Stimulated activated CD4-positive, alpha-beta T cell treated with anti-CD3 and anti-CD28 coated beads, Interleukin-12 subunit alpha, Interleukin-12 subunit beta, amount 100 ng/mL, for 4 hours (primary cell): ENCODE measurements at places on chromosomes 1 and 21.

GRCh38 chr1:151391079-151391563 lies 8.3 kb upstream of the PSMB4 start:
- DNase-seq = no peak

DNA sequence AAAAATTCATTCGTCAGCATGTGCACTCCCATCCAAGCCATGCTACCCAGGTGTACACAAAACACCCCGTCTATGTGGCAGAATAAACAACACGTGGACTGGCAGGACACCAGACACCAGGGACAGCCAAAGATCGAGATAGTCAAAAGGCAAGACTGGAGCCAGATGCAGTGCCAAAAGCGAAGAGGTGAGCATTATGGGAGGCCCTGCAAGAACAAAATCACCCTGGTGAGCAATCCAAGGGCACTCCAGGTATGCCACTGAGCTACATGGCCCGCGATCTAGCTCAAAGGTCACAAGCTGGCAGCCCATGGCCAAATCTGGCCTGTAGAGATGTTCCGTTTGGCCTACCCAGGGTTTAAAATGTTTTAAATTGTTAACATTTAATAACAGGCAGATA lies 33.7 kb downstream of the PLPP3 start:
- DNase-seq = no peak

GRCh38 chr1:29453502-29454240 lies 217.3 kb downstream of the PTPRU start:
- no peak for DNase-seq

GRCh38 chr1:96414598-96414997 lies 307.0 kb upstream of the PTBP2 start:
- no peak for DNase-seq

DNA sequence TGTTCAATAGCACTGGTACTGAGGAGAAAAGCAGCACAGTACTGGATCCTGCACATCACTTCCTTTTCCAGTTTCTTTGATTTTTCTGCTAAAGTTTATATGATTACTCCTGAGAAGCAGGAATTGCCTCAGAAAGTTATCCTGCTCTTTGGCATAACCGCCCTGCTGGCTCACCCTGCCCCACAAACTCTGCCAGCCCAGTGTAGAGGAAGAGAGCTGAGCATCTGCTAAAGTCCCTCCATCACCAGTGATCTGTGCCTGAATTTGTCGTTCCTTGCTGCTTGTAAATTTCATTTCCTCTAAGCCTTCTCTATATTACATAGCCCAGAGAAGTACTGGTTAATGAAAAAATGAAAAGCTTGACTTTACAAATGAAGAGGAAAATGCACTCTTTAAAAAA lies 87.0 kb upstream of the C1orf21 start:
- DNase-seq = no peak

DNA sequence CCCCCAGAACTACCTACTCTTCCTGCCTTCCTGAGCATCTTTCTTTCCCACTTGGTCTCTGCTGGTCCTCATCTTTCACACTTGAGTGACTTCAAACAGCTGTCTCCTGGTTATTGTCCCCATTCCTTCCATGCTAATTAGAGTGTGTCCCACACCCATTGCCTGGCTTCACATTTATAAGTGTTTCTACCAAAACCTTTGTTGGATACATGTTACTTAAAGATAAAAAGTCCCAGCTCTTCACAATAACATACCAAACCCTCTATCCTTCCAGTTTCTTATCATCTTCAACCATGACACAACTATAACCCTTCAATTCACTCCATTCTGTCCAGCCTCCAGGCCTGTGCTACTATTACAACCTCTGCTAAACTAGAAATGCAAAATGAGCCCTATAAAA lies 41.0 kb downstream of the VCAM1 start:
- no peak for DNase-seq

GRCh38 chr1:85042413-85042812 lies 5.9 kb downstream of the MCOLN3 start:
- DNase-seq = no peak

- DNase-seq = no peak
Measured at GRCh38 chr1:34066981-34067603, 97.9 kb downstream of the CSMD2 start.

DNA sequence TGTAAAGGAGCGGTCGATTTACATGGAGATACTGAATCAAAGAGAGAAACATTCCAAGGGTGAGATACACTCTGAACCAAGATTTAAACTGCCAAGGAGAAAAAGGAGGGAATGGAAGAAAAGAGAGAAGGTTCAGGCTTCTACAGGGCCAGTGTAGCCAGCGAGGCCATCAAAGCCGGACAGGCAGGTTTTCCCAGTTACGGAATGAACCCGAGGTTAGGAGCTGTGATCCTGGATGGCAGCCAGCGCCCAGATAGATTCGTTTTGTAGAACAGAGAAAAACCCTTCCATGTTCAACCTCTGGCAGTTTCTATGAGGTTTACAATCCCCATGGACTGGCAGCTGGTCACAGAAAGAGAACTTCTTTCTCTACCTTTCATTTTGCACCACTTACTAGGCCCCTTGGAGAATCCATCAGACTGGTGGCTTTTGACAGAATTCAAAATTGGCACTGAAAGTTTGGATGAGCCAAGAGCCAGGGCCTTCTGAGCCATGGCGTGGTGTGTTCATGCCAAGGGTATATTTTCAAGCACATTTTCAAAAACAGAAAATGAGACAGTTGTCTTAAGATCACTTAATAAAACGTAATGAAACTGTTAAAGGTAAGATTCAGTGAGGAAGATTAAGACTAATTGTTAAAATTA lies 171.5 kb downstream of the RUNX1 start:
- no peak for DNase-seq

GRCh38 chr1:198253668-198254067 lies 96.9 kb downstream of the NEK7 start:
- no peak for DNase-seq

GRCh38 chr1:42380586-42381279 lies at the start of gene RIMKLA:
Gene RIMKLA (plus strand): TSS chr1:42380792. CDS start chr1:42380935, 143 bp downstream.
- peak; percentile 46 for DNase-seq

GRCh38 chr1:149881876-149882275 lies 17.5 kb upstream of the BOLA1 start:
- no peak for DNase-seq

DNA sequence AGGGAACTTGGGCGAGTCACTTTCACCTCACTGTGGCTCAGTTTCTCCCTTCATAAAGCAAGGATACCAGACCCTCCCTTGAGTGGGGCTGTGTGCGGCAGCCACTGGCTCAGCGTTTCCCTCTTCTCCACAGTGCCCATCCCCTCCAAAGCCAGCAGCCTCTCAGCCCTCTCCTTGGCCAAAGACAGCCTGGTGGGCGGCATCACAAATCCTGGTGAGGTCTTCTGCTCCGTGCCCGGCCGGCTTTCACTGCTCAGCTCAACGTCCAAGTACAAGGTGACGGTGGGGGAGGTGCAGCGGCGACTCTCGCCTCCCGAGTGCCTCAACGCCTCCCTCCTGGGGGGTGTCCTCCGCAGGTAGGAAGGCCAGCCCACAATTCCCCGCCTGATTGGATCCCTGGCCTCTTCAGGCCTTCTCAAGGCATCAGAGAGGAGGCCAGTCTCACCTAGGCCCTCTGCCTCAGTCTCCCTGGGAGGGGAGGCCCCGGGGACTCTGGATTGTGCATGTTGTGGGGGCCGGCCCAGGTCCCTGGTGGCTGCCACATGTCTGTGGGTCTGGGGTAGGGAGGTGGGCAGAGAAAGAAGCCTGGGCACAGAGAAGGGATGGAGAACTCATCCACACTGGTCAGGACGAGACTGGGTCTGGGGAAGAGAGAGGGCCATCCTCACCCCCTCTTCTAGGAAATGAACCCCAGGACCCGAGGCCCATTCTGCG lies 15.2 kb downstream of the TFAP2E start:
- no peak for DNase-seq

DNA sequence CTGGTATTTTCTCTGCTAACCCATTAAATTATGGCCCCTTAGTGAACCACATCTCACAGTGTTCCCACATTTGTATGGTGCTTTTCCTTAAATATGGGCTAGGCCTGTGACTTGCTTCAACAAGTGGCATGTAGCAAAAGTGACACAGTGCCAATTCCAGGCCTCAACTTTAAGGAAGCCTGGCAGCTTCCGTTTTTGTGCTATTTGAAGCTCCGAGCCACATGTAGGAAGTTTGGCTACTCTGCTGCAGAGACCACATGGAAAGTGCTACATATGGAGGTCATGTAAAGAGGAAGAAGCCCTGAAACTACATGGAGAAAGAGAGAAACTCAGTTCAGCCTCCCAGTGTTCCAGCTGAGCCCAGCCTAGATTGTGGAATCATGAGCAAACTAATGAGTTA lies 28.5 kb upstream of the DR1 start:
- no peak for DNase-seq

GRCh38 chr1:94265906-94266305 lies 28.5 kb upstream of the ARHGAP29 start:
- no peak for DNase-seq

DNA sequence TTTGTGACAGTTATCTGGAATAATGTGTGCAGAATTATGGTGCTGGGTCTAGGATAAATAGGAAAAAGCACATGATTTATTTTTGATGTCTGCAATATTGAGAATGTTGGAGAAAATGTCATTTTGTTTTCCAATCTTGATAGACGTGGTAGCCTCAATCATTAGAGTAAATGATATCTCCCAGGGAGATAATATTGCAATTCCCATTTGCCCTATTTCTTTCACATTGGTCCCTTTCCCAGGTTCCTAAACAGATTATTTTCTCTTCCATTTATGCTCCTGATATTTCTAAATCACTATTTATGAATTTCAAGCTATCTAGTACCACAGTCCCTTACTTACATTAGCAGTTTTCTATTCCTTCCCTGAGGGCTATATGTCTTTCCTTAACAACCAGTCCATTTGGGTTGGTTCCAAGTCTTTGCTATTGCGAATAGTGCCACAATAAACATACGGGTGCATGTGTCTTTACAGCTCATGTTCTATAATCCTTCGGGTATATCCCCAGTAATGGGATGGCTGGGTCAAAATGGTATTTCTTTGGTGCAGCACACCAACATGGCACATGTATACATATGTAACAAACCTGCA lies 447.3 kb downstream of the PLA2G4A start:
- no peak for DNase-seq

DNA sequence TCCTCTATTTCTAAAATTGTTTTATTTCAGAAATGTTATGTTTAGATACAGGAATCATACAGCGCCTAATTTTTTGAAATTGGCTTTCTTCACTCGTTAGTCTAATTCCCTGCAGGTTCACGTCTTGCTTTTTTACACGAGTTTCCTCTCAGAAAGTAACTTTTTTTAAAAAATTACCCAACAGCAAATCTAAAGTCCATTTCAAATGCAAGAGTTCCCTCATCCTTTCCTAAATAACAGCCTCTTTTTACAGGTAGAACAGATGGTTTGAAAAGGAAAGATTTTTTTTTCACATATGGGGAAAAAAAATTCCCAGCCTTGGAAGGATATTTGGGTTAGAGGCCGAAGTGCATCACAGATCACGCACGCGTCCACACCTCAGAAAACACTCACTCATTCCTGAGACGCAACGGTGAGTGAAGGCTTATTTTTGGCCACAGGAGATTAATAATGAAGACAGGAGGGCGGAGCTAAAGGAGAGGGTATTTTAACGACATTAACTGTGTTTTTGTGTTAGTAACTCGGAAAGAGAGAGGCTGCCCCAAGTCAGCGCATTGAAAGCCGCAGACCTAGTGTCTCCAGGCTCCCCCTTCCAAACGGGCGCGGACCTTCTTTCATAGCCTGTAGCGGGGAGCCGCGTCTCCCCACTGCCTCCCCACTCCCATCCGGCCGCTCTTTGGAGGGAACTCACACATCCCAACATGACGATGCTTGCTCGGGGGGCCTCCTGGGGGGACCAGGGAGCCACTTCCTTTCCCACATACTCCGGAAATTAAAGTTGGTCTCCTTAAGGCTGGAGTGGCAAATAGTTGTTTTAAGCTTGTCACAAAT lies 969 bp upstream of the RIPK4 start:
- DNase-seq = no peak

GRCh38 chr1:193607787-193608186 lies 421.4 kb upstream of the B3GALT2 start:
- DNase-seq = no peak

GRCh38 chr1:208172423-208173145 lies 71.6 kb downstream of the PLXNA2 start:
- no peak for DNase-seq

GRCh38 chr1:193558491-193559028 lies 372.1 kb upstream of the B3GALT2 start:
- no peak for DNase-seq

- no peak for DNase-seq
Measured at GRCh38 chr1:41616563-41616962, 132.1 kb upstream of the EDN2 start.

DNA sequence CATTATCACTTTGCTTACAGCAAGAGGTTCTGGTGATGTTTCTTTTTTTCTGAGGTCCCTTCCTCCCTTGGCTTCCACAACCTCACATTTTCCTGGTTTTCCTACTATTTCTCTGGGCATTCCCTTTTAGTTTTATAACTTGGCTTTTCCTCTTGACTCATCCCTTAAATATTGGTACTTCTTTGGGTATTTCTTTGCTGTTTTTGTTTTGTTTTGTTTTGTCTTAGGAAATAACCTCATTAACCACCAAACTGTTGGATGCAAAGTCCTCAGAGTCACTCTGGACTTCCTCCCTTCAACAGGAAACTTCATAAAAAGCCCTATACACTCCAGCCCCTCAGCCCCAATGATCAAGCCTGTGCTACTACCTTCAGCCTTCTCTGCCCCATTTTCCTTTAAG lies 211.1 kb downstream of the DUSP10 start:
- DNase-seq = no peak

DNA sequence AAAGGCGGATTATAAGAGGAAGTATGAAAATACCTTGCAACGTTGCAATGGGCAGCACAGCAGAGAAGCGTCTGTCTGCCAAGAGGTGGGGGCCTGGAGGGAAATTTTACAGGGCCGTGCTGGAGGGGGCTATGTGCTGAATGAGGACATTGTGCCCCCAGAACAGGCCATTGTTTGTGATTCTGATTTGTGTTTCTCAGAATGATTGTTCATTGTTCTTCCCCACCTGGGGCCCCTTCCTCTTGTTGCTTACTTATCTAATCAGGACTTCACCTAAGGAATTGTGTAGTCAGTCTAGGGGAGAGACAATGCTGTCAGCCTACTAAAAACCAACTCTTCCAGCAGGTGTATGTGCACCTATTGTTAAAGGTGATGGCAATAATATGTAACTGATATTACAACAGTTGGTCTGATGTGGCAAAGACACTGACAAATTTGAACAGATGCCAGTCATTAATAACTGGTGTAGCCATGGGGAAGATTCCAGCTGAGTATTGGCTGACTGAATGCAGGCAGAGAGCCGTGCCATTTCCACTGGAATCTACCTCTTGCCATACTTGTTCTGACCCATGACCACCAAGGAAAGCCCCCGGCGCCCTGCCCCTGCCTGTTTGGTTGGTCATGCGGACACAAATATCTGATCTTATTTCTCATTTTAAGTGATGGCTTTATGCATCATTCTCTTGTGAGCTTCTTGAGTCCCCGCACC lies 45.2 kb upstream of the PSEN2 start:
- no peak for DNase-seq

DNA sequence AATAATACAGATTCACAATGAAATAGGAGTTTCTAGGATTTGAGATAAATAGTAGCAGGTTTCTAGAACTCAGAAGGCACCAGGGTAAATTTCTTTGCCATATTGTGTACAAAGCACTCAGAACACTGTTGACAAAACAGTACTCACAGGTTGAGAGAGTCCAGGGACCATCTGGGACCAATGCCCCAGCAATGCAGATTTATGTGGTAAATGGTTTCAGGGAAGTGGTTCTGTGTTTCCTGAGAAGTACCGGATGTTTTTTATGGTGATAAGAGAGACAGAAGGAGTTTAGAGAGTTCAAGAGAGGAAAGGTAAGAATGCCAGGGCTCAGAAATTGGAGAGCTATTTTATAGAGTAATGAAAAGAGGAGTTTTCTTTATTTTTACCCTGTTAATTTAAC lies 29.6 kb upstream of the DIPK1A start:
- no peak for DNase-seq

GRCh38 chr1:19165501-19165900 lies 44.6 kb downstream of the UBR4 start:
- DNase-seq = no peak
